ENCODE measurements at places on chromosomes 2 and 18.

GRCh38 chr2:68466361-68466777 is 725 bp downstream of the FBXO48 start:
- DNase-seq = peak; percentile 30

GRCh38 chr2:69272803-69273471 is 114.1 kb downstream of the GFPT1 start:
- DNase-seq = no peak

- DNase-seq = no peak
Observed at GRCh38 chr18:59876310-59876626, 23.5 kb upstream of the PMAIP1 start.

DNA sequence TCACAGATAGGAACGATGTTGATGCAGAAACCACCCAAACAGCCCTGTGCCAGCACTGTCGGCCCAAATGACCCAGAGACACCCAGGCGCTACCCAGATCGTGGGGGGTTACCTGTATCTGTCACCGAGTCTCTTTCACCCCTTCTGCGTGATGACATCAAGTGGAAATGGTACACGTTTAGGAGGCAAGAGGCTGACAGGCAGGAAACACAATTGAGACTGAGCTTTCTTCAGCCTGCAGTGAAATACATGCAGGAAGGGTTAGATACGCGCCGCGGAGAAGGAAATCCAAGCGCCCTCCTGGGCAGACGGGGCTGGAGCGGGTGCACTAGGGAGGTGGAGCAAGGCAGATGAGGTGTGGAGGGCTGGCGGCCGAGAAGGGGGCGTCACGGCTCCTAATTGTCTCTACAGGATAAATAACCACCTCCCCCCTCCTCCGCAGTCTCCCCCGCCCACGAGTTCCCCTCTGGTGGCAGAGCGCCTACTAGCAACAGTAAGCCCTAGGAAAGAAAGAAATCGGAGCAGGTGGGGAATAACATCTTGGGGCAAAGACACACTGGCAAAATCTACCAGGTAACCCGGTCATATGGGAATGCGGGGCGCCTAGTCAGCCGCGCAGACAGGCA is at the start of gene RNF152:
Gene RNF152 (minus strand): TSS at position 325 of the 626 bp plus-strand sequence. CDS start 76,544 bp downstream, outside the sequence.
- DNase-seq = no peak

DNA sequence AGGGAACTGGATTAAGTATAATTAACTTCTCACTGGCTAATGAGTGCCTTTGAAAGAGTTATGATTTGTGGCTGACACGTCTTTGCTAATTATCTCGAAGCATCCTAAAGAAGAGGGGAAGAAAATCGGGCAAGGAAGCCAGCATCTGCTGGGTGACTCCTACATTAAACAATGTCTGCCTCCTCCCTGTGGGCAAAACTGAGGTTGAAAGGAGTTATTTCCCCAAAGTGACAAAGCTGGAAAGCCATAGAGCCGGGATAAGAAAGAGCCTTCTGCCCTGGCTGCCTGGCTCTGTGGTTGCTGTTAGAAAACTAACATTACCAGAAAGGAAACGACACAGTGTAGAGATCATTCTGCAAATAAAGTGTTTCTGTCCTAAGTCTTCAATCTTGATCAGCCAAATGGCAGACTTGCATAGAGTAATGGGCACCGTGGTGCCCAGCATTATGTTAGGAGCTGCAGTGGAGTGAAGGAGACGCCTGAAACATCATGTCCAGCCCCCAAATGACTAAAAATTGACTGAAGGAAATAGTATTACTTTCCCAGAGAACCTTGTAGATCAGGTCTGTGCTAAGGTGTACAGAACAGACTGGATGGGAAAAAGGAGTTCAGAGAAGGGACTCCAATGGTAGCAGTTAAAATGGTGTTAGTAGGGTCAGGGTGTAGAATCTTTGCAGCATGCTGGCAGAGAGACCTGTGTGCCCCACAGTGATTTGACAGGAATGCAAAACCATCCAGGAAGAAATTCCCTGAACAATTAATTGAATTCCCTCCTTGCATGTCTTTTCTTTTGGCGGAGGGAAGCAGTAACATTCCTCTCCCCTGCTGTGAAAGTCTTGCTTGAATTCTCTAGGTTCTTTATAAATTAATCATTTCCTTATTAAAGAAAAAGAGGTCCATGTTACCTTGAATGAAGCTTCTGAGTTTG is 44.4 kb downstream of the ALPK2 start:
- DNase-seq = no peak

DNA sequence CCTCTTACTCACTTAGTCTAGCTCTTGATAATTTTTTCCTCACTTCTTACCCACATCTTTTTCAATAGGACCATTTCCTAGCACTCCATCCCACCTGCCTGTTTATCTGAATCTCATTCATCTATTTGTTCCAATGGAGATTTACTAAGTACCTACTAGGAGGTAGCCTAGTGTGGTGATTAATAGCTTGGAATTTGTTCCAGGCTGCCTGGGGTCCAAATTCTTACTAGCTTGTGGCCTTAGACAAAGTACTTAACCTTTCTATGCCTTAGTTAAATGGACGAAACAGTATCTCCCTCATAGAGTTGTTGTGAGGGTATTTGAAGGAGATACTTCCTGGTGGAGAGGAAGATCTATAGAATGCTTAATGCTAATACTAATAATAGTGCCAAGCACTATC is 42.9 kb upstream of the SERTAD2 start:
- DNase-seq = no peak

DNA sequence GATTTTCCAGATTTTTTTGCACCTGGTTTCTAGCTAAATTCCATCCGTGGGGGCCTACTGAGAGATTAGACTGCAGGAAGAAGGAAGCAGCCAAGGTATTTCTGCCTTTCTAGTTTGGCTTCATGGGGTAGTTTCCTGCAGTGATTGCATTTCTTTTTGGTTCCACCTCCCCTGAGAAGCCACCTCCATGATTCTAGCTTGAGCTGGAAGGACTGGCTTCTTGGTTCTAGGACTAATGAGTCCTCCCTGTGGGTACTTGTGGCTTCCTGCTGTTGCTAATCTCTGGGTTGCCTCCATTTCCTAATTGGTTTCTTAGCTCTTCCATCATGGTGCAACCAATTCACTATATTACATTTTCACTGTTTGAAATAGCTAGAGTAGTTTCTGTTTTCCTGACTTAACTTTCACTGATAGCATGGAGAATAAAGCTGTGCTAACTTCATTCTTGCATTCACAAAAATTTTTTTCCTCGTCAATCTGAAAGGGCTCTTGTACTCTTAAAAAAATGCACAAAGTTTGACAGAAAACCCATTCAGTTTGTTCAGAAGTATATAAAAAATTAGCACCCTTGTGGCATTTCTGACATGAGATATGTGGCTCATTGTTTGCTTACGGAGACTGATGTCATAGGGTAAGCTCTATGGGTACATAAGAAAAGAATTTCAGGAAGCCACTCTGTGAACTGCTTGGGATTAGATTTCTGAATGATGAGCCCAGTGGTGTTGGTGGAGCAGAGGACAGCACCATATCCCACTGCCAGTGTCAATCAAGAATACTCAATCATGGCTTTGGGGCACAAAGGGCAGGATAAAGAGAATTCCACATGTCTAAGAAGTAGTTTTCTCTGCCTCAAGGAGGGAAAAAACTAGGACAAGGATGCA is 242.8 kb upstream of the RBMS1 start:
- no peak for DNase-seq

DNA sequence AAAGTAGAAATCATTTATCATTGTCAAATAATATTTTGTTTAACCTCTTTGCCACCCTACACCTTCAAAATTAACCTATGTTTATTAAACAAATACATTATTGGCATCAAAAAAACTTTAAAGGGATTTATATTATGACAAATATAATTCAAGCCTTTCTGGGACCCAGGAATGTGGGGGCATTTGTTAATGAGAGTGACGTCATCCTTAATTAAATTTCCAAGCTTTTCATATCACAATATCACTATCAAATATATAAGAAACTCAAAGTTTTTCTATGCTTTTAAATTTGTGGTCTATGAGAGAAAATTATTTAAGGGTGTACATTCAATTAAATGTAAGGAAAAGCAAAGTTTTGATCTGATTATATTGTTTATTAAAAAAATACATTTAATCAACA is 307.4 kb upstream of the POU3F3 start:
- DNase-seq = no peak

- no peak for DNase-seq
Observed at GRCh38 chr18:40612356-40612755, 1342.7 kb upstream of the PIK3C3 start.

GRCh38 chr2:172215172-172215935 is 112.7 kb upstream of the DLX2 start:
- DNase-seq = no peak

GRCh38 chr18:23049698-23050373 is 85.4 kb upstream of the CABLES1 start:
- DNase-seq = no peak

- no peak for DNase-seq
Observed at GRCh38 chr2:205245001-205245400, 437.3 kb upstream of the NRP2 start.

DNA sequence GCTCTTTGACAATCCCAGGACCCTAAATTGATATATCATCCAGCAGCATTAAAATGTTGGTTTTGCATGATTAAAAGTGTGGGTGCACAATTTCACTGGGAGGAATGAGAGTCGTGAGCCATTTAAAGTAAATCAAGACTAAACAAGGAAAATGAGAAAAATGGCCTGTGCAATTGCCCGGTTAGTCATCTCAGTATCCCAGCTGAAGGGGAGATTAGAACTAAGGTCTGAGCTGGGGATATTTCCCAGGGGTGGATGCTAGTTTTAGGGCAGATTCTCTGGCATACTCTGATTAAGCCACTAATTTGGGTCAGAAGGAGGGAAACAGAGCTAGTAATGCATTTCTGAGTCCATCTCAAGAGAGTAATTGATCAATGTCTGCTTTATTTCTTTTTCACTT is 177.2 kb downstream of the EN1 start:
- no peak for DNase-seq

- no peak for DNase-seq
Observed at GRCh38 chr2:98158305-98158704, 71.3 kb downstream of the VWA3B start.

DNA sequence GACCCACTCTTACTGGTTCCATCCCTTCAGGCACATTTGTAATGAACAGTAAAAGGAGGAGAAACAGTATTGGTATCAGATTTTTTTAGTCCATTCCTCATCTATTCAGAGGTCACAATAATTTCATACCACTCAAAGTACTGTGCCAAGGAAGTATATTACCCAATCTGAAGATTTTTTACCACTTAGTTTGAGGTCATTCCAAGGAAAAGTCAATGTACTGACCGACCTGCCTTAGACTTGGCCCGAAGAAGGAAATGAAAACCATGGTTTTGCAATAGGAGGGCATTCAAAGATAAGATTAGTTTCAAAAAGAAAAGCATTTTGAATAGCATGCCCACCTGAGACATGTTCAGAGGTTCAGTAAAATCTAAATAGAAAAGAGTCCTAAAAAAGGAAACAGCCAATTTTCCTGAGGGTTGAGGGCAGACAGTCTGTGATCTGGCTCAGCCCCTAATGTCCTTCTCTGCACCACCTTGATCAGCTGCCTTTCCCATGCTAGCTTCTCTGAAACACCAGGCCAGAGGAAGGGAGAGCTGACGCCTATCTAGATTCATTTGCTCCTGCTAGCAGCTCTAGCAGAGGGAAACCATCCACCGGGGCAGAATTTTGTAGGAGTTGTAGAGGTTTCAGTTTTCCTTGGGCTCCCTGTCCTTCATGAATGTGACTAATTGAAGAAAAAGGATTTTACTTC is 107.3 kb upstream of the FZD5 start:
- DNase-seq = no peak

DNA sequence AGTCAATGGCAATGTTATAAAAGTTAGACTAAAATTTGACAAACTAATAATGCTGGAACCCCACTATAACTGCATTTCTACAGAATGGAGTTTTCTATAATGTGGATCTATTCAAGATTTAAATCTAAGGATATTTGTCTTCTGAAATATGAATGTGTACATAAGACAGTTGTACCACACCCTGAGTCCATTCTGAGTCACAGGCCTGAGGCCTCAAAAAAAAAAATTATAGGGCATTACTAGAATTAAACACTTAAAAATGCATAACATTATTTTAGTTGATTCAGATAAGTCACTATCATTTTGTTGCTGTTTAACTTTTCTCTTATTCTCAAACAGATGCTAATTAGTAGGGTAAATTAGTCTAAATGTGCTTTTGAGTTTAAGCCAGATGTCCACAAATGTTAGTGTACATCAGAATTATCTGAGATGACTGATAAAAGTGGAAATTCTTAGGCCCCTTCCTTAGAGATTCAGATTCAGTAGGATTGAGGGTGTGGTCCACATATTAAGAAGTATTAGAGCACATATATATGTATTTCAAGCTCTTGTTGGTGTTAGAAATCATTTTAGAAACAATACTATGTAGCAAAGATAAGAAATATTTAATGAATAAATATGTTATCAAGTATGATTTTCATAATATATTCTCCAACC is 42.4 kb upstream of the COL5A2 start:
- DNase-seq = no peak

All from activated naive CD8-positive, alpha-beta T cell treated with anti-CD3 and anti-CD28 coated beads, Interleukin-2, amount 50 U/mL, for 16 hours (primary cell).